ENCODE measurements at places on chromosomes 6 and 20.

DNA sequence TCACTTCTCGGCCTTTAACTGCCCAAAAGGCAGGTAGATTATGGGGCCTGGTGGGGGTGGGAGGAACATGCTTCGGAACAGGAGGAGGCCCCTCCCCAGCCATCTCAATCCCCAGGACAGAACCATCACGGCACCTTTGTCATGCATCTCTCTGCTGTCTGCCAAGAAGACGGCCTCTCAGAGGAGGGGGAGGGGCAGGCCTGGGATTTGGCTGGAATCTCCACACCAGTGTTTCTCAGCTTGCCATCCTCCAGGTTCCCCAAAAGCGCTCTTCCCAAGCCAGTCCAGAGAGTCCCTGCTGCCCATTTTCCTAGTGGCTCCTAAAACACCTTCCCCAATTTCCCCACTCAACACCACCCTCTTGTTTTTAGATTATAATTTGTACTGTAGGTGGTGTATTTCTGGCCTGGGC is 2.5 kb upstream of the POU5F1 start:
- DNase-seq: peak; percentile 23

GRCh38 chr6:150567380-150567779 is 32.3 kb upstream of the PLEKHG1 start:
- no peak for DNase-seq

GRCh38 chr6:166565084-166565967 is 21.2 kb downstream of the RAMACL start:
- DNase-seq: no peak

DNA sequence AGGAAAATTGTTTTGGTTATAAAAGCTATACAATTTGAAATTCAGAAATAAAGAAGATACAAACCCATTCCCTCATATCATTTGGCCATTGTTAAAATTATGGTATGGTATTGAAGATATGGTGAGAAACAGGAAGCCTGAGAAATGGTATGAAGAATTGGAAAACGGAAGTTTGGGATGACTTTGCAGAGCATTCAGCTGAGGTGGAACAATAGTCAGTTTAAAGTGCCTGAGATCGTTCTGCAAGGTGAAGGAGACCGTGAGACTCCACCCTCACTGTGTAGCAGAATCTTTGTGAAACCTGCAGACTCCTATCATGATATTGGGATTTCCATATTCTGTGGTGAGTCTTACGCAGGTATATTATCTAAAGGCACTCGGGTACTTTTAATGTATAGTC is 97.3 kb downstream of the ADGRB3 start:
- DNase-seq: no peak

DNA sequence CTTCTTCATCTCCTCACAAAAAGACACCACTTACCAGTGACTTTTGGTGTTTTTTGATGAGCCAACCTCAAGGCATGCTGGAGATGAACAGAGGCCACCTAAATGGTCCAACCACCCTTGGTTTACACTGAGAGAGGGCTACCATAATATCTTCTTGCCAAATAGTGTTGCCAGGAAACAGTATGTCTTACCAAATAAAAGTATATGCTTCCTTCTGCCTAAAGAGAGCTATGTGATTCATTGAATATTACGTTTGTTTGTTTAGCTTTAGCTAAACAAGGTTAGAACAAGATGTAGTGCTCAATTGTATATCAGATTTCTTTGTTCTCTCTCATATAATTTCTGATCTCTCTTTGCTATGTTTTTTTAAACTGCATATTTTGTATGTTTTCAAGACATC is 40.6 kb upstream of the BMP6 start:
- DNase-seq: no peak

DNA sequence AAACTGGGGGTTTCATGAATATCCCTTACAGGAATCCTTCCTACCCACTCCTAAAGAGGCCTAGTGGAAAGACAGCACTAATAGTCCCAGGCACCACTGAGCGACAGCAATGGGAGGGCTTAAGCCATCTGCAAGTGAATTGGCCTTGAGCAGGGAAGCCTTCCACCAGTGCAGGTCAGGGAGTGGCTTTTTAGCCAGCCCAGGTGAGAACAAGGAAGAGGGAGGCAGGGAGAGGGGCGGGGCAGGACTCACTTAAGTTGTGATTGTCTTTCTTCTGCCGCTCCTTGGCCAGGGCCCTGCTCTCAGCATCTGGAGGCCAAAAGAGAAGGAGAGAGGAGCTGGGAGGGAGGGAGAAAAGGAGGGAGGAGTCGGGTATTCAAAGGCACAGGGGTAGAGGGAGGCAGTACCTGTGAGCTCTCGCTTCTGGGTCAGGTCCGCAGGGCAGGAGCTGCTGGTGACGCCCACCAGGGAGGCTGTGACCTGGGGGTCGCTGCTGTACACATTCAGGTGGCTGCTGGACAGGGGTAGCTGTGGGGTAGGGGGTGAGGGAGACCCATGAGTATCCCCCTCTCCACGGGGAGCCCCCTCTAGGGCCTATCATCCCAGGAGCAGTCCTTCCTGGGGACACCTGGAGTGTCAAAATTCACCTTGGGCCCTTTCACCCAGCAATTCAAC is 47.8 kb downstream of the TFEB start:
- DNase-seq: no peak

- no peak for DNase-seq
These were observed 84.9 kb upstream of the SIM1 start for GRCh38 chr6:100549406-100550167.

DNA sequence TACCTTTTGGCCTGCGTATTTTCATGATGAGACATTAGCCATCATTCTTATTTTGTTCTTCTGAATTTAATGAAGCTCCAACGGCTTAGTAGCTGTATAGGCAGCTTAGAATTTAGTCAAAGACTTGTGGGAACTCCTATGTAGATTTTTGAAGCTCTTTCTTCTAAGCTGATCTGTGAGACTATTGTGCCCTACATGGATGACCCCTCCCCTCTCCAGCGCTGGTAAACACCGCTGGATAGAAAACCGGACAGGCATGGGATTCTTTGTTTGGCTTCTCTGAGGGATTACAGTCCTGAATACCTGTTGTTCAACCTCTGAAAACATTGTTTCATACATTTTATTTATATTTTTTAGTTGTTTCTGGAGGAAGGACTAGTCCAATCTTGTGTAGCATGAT is 1353.4 kb downstream of the GRIK2 start:
- DNase-seq: no peak

- DNase-seq: no peak
These were observed 127.2 kb upstream of the TCF21 start for GRCh38 chr6:133761706-133762105.

- no peak for DNase-seq
These were observed 8.4 kb downstream of the MUC21 start for GRCh38 chr6:30991891-30992290.

GRCh38 chr6:142886431-142887170 is 58.4 kb downstream of the HIVEP2 start:
- DNase-seq: no peak

- peak; percentile 50 for DNase-seq
These were observed 85.2 kb upstream of the PHACTR3 start for GRCh38 chr20:59518881-59519706.

DNA sequence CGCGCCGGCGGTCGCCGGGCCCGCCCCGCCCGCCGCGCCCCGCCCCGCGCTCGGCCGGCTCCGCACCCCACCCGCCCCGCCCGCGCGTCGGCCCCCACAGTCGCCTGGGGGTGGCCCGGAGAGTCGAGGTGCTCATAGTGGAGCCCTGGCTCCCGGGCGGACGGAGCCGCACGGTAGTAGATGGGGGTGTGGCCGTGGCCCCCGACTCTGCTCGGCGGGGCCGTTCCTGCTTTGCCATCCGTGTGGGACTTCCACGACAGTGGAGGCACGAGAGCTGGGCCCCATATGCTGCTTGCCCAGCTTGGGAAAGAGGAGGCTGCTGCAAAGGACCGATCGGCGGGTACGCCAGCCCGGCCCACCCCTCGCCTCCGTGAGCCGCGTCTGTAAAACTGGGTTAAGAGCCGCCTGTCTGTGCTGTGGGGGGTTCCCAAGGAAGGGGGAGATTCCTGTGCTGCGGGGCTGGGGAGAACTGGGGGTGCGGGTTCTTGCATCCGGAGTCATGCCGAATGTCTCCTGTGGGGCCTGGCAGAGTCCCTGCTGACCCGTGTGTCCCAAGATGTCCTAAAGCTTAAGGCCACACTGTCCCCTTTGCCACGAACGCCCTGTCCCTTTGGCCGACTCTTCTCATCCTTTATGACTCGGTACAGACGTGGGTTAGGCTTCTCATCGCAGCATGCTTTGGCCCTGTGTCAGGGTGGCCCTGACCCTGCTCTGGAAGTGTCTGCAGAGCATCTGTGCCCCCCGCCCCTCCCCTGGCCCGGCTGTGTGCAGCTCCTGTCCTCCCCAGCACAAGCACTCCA is at the start of gene OPRL1:
OPRL1 (plus strand) TSS at position 70 of the 800 bp plus-strand sequence. CDS start 12,639 bp downstream, outside the sequence.
- no peak for DNase-seq

DNA sequence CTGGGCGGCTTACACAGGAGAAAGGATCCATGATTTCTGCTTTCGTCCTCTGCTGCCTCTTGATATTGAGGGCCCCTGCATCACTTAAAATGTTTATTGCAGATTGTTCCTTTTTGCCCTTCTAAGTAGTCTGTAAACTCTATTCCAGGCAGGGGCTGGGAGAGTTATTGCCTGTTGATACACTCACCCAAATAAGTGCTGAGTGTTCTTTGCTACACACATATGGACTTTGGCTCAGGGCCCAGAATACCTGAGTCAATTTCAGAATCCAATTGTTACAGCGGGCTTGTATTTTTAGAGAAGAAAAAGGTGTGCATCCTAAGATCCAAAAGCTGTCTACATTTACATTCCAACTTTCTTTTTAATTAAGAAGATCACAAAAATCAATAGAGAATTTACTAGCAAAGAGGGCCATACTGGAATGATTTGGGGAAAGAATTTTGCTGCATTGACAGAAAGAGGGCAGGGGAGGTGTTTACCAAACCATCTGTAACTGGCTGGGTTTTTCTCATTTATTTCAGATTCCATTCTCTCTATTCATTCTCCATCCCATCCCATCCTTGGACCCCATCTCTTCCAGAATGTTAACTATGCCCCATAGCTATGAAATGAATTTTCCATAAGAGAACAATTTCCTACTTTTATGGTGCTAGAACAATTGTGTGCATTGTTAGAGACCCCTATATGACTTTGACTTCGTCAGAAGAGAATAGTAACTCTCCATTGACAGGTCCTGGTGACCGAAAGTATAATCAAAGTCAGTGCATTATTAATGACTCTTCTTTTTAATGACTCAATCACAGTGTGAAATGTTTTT is 959.9 kb upstream of the FLRT3 start:
- DNase-seq: no peak

- DNase-seq: no peak
These were observed 334.2 kb downstream of the MAFB start for GRCh38 chr20:40354880-40355279.

GRCh38 chr20:13046409-13046808 is 37.6 kb downstream of the SPTLC3 start:
- no peak for DNase-seq

DNA sequence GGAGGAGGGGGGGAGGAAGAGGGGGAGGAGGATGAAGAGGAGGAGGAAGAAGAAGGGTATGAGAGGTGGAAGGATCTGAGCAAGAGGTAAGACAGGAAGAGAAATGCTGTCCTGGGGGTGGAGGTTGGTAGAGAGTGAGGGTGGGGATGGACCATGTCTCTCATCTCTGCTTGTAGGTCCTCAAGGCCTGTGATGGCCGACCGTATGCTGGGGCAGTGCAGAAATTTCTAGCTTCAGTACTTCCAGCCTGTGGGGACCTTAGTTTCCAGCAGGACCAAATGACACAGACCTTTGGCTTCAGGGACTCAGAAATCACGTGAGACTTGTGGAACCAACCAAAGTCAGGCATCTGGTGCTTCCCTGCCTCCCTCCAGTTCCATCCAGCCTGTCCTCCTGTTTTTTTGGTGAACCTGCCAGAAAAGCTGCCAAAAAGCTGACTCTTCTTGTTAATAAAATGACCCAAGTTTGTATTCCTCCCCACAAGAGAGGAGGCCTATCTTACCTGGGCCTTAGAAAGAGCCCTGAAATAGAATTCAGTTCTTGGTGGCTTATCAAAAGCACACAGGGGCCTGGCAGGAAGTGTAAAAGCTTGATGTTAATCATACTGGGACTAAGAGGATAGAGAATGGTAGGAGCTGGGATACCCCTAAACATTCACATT is 2.5 kb upstream of the C4A start:
- DNase-seq: no peak

DNA sequence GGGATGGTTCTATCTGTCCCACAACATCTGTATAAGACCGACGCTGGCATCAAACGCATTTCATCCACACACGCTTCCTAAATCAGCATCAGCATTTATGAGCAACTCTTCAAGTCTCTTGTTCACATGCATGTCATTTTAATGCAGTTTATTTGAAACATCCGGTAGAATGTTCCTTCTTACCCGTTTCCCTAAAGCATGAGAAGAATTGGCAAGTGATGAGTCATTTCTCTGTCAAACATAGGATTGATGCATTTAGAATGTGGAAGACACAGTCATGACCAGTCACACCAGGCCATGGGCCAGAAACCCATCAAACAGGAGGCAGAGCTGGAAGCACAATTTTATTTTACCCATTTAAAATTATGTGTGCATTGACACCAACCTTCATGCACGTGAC is 122.8 kb downstream of the UST start:
- no peak for DNase-seq

GRCh38 chr6:163782436-163783003 is 368.0 kb downstream of the QKI start:
- DNase-seq: no peak

DNA sequence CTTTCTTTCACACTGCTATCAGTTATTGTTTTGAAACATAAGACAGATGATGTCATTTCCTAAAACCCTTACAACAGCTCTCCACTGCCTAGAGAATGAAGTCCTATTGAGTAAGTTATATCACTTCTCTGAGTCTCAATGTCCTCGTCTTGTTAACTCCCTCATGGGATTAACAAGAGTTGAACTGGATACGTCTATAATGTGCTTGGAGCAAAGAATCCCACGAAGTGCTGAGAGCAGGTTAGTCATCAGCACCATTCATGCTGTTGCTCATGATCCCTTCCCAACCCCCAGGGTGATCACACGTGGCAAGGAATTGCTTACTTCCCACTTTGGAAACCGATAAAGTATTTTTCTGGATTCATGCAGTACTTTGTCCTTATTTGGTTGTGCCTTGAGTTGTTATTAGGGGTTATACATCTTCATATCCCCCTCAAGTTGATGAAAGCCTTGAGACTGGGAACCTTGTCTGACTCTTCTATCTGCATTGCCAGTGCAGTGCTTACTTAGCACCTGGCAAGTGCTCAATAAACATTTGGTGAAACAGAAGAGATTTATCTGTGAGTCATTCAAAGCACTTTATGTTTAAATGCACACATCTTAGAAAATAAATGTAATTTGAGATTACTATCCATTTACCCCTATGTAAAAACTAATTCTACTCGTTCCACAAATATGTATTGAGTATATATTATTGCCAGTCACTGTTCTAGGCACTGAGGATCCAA is 487.5 kb downstream of the EPM2A start:
- DNase-seq: no peak

DNA sequence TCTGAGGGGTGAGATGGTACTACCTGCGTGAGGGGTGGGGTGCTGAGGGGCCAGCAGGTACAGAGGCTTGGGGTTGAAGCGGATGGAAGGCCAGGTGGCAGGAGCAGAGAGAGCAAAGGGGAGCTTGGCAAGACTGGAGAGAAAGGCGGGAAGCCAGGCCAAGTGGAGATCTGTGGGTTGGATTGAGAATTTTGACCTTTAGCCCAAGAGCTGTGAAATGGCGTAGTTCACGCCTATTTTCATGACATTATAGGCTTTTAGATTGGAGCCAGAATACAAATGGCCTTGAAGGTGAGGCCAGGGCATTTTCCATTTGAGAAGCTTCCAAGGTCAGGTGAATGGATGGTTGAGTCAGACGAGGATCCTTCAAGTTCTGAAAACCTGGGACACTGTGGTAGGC is 2.5 kb downstream of the ATRN start:
- no peak for DNase-seq

GRCh38 chr6:90485635-90486277 is 101.1 kb downstream of the MAP3K7 start:
- DNase-seq: no peak

Measured in nephron progenitor cell (in vitro differentiated cells).